ENCODE measurements at places on chromosomes 7 and 10. TPM values are rescaled to one million over a fixed set of nuclear protein-coding genes. Genes with fewer than 3 reads are reported as not detected.

The SVOPL gene
- total RNA-seq = not detected

The ITPRID1 gene
- not detected for total RNA-seq

The MUC12 gene
- total RNA-seq = not detected

The FXYD4 gene
- not detected for total RNA-seq

The ENTPD7 gene
- 11.4 TPM for total RNA-seq

The ADIRF gene
- total RNA-seq = 48.4 TPM

The SHLD2 gene
- 19.8 TPM for total RNA-seq

The TMEM196 gene
- total RNA-seq = not detected

The CARD11 gene
- total RNA-seq = under 0.01 TPM

The GRID1 gene
- not detected for total RNA-seq

The PRLHR gene
- total RNA-seq = not detected

The TNRC18 gene
- 155 TPM for total RNA-seq

The ST8SIA6 gene
- total RNA-seq = 0.09 TPM

The SPDYE3 gene
- total RNA-seq = not detected

The SMO gene
- total RNA-seq = 4.2 TPM

The SLC18A3 gene
- not detected for total RNA-seq

The PLXNA4 gene
- 3.0 TPM for total RNA-seq

The KLHDC10 gene
- total RNA-seq = 45.5 TPM

The SORCS1 gene
- not detected for total RNA-seq

The FAM24B gene
- total RNA-seq = 4.3 TPM

The GPR15LG gene
- not detected for total RNA-seq

The CALML3 gene
- total RNA-seq = not detected

The ZPBP gene
- total RNA-seq = not detected

The C10orf105 gene
- not detected for total RNA-seq

The KLLN gene
- total RNA-seq = 2.0 TPM

The SPDYE11 gene
- 0.08 TPM for total RNA-seq

The ATOH7 gene
- total RNA-seq = not detected

The BEND7 gene
- total RNA-seq = 3.2 TPM

The FEZF1 gene
- not detected for total RNA-seq

The PMPCB gene
- 67.4 TPM for total RNA-seq

The LRRD1 gene
- 0.41 TPM for total RNA-seq

The IL6 gene
- 3.8 TPM for total RNA-seq

The ADCY1 gene
- total RNA-seq = 0.72 TPM

The KCNMA1 gene
- total RNA-seq = 40.1 TPM

The STEAP4 gene
- total RNA-seq = 2.1 TPM

The LRRC18 gene
- total RNA-seq = not detected

The GHRHR gene
- not detected for total RNA-seq

The FAM237B gene
- total RNA-seq = not detected

The ODAD2 gene
- total RNA-seq = 0.18 TPM

The C7orf33 gene
- total RNA-seq = not detected

The PTPRN2 gene
- total RNA-seq = 2.5 TPM

The PHKG1 gene
- total RNA-seq = 3.4 TPM

The SYT15 gene
- total RNA-seq = 0.41 TPM

The OPN4 gene
- total RNA-seq = not detected

The PLCE1 gene
- total RNA-seq = 4.2 TPM

The CCDC71L gene
- 40.6 TPM for total RNA-seq
